Naive thymus-derived CD4-positive, alpha-beta T cell (primary cell): ENCODE measurements at places on chromosomes 5 and 9. TPM values are rescaled to one million over a fixed set of nuclear protein-coding genes. Genes with fewer than 3 reads are reported as not detected.

Gene TAF11L5
- not detected for total RNA-seq

Gene PRR16
- total RNA-seq: not detected

Gene PCDHAC1
- not detected for total RNA-seq

GRCh38 chr5:95401626-95402025, 10.5 kb downstream of the FAM81B start:
- H3K27me3 ChIP-seq: no peaks in the 10 kb centered on the region
- no peaks in the 10 kb centered on the region for H3K4me1 ChIP-seq
- H3K4me3 ChIP-seq: no peak overlapping the region
- DNase-seq: no peak

- no peak for DNase-seq
- H3K27ac ChIP-seq: no peak overlapping the region
- H3K27me3 ChIP-seq: no peaks in the 10 kb centered on the region
- peaks cover 23% of the 10 kb centered on the region for H3K4me1 ChIP-seq
Measured at GRCh38 chr5:143437666-143438273, 34.3 kb upstream of the NR3C1 start.
